Left colon (tissue), 2 donors: ENCODE measurements at places on chromosomes 1 and 21. TPM values are rescaled to one million over a fixed set of nuclear protein-coding genes. Genes with fewer than 3 reads are reported as not detected.

The KRTAP12-2 gene
- not detected for total RNA-seq

The KIRREL1 gene
- total RNA-seq, result 5.6 TPM

The FCRL3 gene
- total RNA-seq, result 0.53 TPM

- DNase-seq, result no peak
Measured at GRCh38 chr1:248303324-248303723, at the start of gene OR2T12. Gene OR2T12 (minus strand): TSS chr1:248303424. CDS start chr1:248295578, 7,846 bp downstream.

DNA sequence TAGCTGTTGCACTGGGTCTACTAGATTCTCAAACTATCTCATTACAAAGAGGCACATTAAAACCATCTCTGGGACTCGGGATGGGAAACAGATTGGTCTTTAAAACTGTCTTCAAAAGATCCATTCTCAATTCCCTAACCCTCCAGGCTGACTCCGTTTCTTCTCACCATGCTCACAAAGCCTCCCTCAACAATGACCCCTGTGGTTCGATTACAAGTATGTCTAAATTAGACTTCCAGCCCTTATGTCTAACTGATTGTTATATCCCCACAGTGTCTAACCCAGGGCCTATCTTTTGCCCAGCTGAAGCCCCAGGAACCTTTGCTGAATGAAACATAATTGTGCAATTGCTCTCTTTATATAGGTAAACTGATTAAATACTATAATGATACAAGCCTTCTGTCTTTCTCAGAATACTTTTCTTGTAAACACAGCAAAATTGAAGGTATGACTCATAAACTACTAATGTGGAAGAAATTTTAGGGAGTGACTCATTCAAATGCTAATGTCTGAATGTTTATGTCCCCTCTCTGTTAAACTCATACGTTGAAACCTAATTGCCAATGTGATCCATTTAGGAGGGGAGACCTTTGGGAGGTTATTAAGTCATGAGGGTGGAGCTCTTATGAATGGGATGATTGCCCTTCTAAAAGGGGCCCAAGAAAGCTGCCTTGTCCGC is 65.6 kb upstream of the DAB1 start:
- DNase-seq, result no peak

DNA sequence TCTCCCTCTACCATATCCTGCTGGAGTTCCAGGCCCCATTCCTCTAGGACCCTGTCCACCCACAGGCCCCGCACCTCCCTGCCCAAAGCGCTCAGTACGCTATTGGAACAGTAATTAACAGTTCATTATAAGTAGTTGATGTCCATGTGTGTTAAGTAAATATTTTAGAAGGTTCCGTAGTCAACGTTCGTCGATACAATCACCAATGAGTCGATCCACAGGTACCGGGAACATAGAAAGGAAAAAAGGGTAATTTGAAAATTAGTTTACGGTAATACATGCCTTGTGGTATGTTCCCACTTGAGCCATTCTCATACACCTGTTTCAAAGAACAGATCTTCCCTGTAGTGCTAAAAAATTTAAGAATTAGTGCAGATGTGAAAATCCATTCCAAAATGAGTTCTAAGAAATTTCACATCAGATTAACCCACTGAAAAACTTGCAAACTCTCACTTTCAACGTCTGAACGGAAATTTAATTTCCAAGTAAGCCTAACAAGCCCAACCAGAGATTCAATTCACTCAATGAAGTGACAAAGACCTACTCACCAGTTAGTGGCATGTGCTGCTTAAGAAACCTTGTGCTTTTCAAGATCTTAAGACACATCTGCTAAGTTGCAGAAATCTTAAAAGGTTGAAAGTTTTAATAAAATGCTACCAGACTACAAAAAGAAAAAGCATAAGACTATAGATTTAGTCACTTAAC is 8.3 kb downstream of the SFPQ start:
- no peak for DNase-seq

- no peak for DNase-seq
Measured at GRCh38 chr1:25987951-25988350, 9.9 kb downstream of the PAFAH2 start.
